ENCODE measurements at places on chromosomes 5 and 9.

DNA sequence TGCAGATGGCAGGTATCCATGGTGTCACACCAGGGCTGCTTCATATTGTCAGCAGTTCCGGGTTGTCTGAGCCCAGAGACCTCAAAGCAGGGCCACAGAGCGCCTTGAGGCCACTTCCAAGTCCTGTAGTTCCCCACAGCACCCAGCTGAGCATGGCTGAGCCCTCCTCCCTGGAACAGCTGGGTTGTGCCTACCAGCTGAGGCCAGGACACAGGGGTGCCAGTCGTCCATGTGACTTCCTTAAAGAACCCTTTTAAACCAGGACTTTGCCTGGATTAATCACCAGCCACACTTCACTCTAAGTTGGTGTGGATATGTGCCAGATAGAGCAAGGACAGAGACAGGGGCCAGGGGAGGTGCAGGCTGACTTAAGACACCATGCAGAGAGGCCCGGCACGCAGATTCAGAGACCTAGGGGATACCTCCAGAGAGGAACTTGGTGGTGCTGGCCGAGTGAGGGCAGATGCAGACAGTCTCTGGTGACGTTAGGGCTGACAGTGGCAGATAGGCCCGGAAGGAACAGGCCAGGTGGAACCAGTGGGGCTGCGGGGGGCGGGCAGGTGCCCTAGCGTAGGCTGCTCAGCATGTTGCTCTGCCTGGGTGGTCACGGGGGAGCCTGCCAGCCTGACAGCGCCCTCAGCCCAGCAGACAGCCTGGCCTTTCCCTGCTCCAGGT is 142.7 kb downstream of the CACNA1B start:
- no peak for DNase-seq

DNA sequence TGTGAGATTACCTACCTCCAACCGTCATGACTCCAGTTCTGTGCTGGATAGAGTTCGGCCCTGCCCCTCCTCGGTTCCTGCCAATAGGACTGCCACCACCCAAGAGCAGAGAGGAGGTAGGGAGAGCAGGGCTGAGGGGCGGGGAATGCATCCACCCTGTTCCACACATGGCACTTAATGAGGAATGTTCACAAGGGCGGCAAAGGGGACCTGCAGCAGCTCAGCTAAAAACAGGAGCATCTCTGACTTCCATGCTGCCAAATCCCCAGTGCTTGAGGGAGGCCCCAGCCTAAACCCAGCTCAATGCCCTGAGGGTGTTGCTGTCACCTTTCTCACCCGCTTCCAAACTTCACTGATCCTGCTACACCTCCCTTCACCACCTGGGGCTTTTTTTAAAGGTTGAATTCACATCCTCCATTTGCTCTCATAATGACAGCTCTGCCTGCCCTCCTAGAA is 7.8 kb upstream of the DELE1 start:
- no peak for DNase-seq

- DNase-seq: no peak
These were observed 4.7 kb downstream of the TNFSF8 start for GRCh38 chr9:114925672-114926071.

DNA sequence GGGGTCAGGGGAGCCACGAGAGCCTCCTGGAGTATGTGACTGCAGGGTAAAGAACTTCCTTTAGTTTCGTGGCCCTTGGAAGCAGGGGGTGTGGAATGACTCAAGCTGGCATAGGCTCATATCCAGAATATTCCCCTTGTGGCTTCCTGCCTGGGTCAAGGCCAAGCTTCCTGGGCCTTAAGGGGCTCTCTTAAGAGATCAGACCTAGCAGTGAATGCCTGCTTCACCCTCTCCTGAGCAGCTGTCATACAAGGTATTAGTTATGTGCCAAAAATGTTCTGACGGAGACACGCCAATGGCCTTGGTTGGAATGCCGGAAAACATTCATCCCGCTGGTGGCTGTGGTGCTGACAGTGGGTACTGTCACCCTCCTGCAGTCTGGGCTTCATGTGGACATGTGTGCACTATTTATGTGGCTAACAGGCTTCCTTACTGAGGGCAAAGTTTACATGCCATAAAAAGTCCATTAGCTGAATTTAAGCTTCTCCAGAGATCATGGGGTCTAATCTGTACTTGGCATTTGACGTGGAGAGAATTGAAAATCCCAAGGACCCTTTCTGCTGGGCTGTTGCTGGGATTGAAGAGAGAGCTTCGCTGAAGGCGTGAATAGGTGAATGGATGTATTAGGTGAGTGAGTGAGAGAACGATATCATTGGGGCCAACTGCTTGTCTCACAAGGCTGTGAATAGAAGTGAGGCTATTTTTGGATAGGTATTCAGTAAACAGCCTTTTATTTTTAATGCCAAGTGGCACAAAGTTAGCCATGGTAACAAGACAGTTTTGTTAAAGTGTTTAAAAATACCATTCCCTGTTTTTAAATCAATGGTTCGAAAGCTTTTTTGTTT is 156.8 kb downstream of the MACROH2A1 start:
- no peak for DNase-seq

DNA sequence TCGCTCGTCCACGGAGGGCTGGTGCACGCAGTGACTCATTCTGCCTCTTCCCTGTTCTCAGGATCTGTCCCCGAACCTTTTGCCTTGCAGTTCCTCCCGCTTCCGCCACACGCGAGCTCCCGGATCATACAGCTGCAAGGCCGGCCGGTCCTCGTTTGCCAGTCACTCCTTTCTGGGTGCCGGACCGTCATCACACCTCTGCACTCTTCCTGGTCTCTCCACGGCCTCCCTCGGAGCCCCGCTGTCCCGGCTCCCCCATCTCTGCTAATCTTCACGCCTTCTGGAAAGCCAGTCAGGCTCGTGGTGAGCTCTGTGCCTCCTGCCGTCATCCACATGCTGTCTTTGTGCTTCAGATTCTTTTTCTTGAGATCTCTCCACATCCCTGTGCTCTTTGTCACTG is 91.8 kb downstream of the STX17 start:
- DNase-seq: no peak

DNA sequence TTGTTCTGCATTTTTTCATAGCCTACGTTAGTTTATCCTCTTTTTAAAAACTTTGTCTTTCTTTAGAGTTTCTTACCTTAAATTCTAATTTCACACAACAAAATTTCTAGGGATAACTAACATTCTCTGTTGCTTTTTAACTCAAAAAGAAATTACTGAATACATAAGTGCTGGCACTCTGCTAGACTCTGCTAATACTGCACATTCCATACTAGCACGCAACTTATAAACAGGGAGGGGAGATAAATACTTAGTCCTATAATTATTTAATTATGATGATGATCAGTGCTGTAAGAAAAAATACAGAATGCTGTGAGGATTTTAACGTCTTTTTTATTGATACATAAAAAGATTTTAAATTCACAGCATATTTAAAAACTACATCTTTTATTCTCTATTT is 25.1 kb downstream of the RNF145 start:
- no peak for DNase-seq

- no peak for DNase-seq
These were observed 188.0 kb downstream of the CARTPT start for GRCh38 chr5:71907001-71907588.

DNA sequence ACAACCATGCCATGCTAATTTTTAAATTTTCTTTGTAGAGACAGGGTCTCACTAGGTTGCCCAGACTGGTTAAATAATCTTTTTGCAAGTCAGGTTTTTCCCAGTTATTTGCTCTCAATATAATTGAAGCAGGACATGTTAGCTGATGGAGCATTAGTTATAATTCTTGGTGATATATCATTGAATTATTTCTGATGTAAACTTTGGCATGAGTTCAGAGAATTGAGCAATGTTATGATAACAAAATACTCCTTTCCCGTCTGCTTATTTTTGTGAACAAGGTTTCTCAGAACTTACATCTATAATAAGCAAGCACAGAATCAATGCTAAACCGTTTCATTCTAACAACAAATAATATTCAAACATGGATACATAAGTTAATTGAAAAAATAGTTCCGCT is 37.8 kb downstream of the BHMT start:
- no peak for DNase-seq

GRCh38 chr5:60492958-60493357 is 207.0 kb downstream of the DEPDC1B start:
- DNase-seq: no peak

DNA sequence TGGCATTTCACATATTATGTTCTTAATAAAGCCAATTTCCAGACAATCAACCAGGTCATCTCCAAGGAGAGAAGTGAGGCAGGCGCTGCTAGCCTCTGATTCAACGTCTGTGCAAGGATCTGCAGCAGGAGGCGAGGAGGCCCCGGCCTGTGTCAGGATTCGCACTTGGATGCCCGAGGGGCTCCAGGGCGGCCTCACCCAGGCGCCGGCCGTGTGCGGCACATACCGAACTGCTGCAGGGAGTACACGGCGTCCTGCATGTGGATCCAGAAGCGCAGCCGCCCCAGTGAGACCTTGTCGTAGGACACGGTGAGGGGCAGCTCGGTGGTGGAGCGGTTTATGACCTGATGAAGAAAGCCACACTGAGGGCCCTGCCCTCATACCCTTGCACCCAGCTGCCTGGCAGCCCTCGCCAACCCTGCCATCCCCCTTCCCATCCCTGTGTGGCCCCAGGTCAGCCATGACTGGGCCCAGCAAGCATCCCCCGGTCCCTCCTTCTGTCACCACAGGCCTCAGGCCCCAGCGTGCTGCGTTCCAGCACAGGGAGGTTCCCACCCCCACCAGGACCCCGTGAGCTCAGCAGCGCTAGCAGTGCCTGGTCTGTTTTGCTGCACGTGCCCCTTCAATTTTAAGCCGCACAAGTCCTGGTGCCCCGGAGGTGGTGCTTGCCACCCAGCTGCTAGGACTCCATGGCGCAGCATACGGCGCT is 9.9 kb downstream of the CLPTM1L start:
- no peak for DNase-seq

DNA sequence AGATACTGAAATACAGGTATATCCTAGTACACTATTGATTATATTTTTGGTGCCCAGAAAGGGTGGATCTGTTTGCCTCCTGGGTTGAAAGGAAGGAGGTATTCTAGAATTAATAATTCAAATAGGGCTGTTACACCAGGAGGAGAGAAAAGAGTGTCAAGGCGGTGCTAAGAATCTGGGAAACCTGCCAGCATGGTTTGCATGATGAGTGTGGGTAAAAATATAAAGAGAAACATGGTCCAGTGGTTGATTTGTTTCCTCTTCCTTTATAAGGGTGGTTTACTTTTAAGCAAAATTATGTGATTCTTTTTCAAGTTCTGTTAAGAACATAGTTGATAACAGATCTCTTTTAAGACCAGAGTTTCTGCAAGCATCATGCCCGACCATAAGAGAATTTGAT is 69.4 kb upstream of the NFIB start:
- no peak for DNase-seq

- DNase-seq: no peak
These were observed 148.2 kb downstream of the CAAP1 start for GRCh38 chr9:26744191-26744965.
